ENCODE measurements at places on chromosomes 6 and 20.
A peak's percentile ranks its signal among the peaks of the same experiment; 100 is the strongest.

GRCh38 chr20:57476084-57476526 lies 48.8 kb downstream of the CTCFL start:
- no peak for DNase-seq

DNA sequence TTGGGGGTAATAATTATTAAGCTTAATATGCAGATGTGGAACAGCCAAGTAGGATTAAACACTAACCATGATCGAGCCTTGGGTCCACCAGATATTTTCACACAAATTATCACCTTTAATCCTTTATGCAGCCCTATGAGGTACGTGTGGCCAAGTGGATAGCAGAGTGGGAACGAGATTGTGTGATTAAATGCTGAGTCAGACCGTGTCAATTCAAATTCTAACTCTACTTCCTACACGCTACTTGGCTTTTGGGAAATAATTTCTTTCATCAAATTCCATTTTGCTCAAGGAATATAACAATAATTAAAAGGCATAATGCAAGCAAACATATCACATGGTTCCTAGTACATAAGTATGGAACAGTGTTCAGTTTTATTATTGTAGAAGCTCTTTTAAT lies 329.2 kb downstream of the CBLN4 start:
- no peak for DNase-seq

- no peak for DNase-seq
These were observed 36.9 kb downstream of the EYA4 start for GRCh38 chr6:133277900-133278545.

DNA sequence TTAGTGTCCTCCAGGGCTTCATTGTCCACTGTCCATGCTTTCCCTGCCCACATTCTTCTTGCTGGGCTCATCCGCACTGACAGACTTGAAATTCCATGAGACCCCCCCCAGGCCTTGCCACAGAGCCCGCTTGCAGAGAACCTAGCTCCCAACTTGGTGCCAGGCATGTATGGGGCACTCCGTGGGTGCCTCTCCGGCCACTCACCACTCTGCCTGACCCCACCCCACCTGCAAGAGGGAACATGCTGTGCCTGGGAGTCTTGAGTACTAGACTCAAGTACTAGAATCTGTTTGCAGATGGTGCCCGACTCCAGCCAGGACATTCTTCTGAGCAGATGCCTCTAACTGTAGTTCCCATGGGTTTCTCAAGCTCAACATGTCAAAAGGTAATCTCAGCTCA lies 47.9 kb downstream of the TRERF1 start:
- no peak for DNase-seq

- DNase-seq, result peak; percentile 36
These were observed 306.9 kb downstream of the DHX35 start for GRCh38 chr20:39268981-39269461.

DNA sequence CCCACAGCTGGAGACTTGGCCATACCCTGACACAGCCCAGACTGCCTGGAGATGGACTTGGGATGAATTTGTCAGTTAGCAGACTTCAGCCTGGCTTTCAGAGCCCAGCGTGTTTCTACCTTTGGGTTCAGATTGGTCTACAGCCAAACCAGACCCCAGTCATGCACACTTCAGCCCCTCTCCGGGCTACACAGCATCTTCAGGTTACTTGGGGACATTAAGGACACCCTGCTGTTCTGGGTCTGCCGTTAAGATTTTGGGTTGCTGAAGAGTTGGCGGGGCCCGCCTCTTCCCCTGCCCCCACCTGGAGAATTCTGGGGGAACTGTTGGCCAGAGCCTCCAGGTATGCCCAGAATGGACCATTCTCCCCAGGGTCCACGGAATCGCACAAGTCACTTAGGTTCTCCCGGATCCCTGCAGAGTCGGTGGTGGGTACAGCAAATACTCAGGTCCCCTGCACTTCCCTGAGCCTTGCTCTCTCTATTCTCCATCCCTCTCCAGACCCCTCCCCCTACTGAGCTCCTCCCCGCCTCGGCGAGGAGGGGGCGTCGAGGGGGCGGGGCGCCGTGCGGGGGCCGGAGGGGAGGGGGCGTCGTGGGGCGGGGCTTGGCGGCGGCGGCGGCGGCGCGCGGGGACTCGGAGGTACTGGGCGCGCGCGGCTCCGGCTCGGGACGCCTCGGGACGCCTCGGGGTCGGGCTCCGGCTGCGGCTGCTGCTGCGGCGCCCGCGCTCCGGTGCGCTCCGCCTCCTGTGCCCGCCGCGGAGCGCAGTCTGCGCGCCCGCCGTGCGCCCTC lies at the start of gene PTK7:
Gene PTK7 (plus strand): TSS at position 645 of the 794 bp plus-strand sequence. CDS start 175 bp downstream, outside the sequence.
- DNase-seq, result no peak

GRCh38 chr20:57025261-57025660 lies 241.2 kb downstream of the BMP7 start:
- no peak for DNase-seq

DNA sequence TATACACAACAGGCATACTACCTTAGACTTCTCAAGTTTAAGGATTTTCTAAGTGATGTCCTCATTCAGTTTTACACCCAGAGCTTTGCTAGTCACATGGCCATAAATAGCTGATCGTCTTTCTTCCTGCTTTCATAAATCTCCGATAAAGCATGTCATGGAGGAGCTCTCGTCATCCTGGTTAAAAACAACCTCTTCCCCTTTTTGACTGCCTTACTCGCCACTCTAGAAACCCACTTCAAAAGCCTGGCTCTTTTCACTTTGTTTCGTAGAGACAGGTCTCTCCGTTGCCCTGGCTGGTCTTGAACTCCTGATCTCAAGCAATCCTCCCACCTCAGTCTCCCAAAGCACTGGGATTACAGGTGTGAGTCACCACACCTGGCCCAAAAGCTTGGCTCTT lies 67.0 kb upstream of the SMIM29 start:
- no peak for DNase-seq

DNA sequence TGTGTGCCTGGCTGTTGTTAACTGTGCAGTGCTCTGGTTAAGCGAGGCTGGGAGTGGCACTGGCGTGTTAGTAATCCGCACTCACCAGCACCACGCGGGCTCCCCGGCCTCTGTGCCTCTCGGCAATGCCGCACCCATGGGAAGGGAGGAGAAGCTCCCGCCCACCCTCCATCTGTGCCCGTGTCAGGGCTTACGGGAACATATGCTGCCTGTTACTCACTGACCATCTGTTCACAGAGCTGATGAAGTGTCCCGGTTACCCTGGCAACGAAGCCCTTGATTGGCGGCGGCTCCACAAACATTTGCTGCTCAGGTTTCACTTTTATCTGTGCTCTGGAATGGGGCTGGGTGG lies 114.7 kb downstream of the PSMB1 start:
- peak; percentile 88 for DNase-seq

- no peak for DNase-seq
These were observed 6.5 kb upstream of the RBBP8NL start for GRCh38 chr20:62433658-62434497.

DNA sequence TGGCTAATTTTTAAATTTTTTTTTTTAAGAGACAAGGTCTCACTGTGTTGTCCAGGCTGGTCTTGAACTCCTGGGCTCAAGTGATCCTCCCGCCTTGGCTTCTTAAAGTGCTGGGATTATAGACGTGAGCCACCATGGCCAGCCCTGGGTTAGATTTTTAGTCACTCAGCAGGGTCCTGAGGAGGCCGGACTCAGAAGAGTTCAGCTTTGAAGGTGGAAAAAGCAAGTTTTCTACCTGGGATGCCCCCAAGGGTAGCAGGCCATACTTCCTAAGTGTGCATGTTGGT lies 44.2 kb downstream of the FGD2 start:
- DNase-seq, result no peak

DNA sequence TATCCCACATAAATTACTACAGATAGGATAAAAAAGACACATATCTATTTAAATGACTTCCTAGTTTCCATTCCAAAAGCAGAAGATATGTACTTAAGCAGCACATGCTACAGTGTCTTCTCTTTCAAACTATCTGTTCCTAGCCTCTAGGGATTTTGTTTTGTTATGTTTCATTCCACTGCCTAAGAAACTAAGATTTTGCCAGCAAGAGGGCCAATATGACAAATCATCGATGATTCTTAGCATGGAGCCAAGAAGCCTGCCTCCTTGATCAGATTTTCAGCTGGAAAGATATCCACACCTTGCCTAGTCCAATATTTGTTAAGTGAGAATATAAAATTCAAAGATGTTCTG lies 7.0 kb downstream of the SNX5 start:
- no peak for DNase-seq

GRCh38 chr6:154506582-154506981 lies 3.9 kb downstream of the CNKSR3 start:
- no peak for DNase-seq

- no peak for DNase-seq
These were observed 88.0 kb downstream of the ATP9A start for GRCh38 chr20:51680067-51680749.

GRCh38 chr6:40759838-40760237 lies 172.7 kb upstream of the LRFN2 start:
- DNase-seq, result no peak

DNA sequence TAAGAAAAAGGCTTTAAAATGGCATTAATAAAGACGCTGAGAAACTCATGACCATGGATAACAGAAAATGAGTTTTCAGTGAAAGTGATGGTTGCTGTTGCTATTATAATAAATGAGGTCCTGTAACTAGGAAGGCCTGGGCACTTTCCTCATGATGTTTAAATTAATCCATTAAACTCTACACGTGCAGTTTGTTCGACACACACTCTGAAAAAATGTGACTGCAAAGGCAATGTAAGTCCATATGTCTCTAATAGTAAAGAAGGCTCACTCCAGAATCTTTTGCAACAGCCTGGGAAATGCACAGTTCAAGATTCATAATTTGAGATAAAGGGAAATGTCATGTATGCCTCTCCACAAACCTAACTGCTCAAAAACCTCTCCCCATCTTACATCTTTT lies 153.4 kb downstream of the COL12A1 start:
- no peak for DNase-seq
